Activated CD8-positive, alpha-beta memory T cell treated with anti-CD3 and anti-CD28 coated beads for 4 hours (primary cell): ENCODE measurements at places on chromosomes 7 and 10.

GRCh38 chr10:8121201-8121890, 66.9 kb downstream of the GATA3 start:
- DNase-seq, result no peak

DNA sequence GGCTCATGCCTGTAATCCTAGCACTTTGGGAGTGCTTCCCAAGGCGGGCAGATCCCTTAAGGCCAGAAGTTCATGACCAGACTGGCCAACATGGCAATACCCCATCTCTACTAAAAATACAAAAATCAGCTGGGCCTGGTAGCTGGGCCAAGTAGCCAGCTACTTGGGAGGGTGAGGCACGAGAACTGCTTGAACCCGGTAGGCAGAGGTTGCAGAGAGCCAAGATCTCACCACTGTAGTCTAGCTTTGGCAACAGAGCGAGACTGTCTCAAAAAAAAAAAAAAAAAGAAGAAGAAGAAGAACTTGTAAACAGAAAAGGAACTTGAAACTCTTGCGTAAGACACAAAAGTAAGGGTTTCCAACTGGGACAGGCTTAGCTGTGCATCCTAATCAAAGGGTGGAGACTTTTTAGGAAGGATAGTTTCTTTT, 5.6 kb upstream of the IFIT2 start:
- no peak for DNase-seq

DNA sequence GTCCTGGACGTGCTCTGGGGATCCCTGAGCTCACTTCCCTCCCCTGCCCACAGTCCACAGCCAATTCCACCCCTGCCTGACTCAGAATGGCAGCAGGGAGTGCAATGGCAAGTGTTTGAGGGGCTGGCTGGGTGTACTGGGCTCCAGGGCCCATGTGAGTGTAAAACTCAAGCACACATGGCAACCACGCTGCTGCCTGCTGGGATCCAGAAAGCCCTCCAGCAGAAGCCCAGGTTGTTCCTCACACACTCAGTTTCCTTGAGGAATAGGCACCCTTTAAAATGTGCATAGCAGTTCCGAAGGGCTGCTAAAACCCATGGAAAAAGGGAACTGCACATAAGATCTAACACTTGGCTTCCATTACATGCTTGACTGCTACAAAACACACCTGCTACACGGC, 11.3 kb upstream of the ATP6V0A4 start:
- DNase-seq, result no peak

DNA sequence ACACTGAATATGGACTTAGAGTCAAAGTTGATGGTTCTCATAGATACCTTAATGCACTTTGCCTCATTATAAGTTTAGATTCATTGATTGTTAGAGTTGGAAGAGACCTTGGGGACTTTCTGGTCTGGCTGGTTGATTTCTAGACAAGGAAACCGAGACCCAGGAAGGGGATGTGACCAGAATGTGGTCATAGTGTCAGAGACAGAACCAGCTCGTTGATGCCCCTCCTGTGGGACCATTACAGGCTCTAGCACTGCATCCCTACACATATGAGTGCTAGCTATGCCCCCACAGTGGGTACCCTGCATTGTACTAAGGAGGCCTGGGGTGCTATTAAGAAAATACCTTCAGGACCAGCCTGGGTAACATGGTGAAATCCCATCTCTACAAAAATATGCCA, 306.6 kb downstream of the CAMK1D start:
- DNase-seq, result no peak

DNA sequence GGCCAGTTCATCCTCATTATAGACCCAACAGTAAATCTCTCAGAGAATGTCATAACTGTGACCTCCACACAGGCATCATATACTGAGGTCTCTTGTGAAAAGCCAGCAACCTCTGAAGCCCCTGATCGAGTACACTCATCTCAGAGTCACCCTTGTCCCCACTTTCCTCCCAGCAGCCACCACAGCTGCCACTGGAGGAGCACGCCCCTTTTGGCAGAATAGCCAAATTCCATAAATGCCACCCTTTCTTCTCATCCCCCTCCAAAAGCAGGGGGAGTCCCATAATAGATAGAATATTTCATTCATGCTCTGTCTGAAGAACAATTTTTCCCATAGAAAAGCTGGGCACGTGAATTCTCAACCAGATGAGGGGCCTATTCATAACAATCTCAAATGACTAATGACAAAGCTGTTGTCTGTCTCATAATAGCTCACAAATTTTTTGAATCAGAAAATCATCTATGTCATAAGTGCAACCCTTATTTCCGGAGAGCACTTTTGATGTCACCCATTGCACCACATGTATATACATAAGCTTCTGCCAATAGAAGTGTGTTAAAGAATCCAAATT, 47.4 kb downstream of the SGMS1 start:
- DNase-seq, result no peak
